Kidney tubule cell (primary cell): ENCODE measurements at places on chromosomes 6 and 20.

- no peak for DNase-seq
Observed at GRCh38 chr20:19074828-19075516, 137.5 kb upstream of the SLC24A3 start.

DNA sequence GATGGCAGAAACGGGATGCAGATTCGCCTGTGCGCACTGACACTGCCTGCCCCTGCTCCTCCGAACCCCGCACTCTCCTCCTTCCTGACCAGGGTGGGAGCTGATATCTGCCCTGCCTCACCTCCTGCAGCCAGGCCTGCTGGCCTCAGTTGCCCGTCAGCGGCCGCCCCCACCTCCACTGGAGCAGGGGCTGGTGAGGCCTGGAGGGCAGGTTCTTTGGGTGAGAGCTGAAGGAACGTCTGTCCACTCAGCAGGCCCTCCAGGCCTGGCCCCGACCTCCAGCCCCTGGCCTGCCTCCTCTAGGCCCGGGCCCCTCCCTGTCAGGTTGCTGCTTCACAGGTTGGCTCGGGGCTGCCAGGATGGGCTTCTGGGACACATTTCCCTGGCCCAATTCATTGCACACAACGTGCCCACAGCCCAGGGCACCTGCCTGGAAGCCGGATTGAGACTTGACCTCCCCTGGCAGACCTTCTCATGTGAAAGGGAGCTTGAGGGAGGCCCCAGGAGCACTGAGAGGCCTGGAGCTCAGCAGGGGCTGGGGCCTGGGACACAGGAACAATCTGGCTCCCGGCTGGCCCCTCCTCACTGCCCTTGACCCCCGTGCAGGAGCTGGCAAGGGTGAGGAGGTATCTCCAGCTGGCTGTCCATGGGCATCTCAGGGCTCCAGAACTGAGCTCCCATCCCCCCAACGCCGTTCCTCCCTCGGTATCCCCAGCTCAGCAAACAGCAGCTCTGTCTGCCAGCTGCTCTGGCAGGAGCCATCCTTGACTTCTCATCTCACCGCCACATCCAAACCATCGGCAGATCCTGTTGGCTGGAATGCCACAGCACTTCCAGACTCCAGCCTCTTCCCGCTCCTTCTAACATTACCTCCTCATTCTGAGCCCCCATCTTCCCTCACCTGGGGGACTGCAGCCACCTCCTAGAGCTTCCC is 39.5 kb downstream of the SPDEF start:
- DNase-seq: no peak

GRCh38 chr6:148535976-148536375 is 193.3 kb downstream of the SASH1 start:
- DNase-seq: no peak

DNA sequence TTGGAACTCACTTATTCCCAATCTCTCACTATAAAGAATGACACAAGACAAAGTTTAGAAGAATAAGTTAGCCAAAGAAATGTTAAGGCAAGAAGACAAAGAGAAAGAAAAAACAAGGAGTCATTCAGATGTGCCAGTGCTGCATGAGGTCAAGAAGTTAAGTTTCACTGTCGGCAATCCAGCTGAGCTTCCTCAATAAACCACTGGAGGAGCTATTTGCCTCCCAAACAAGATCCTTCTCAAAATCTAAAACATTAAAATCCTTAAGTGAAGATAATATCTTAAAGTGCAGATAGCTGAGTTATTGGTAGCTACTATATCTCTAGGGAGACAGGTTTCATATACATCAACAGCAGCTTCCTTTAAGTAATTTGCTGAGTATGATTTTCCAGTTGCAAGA is 512.3 kb downstream of the HDGFL1 start:
- DNase-seq: no peak

DNA sequence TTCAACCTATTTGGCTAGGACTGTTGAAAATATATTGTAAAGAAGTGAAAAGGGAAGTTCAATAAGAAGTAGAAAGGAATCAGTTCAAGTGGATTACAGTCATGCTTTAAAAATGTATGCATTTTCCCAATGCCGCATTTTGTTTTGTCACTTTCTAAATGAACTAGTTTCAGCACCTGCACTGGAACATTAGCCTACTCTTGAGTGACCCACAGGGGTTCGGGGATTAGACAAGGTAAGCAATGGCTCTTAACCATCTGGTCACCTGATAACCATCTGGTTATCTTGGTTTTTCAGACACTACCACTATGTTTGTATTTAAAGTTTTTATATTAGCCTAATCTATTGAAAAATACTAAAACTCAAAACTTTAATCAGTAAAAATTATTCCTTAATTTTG is 97.6 kb downstream of the CD164 start:
- DNase-seq: no peak

DNA sequence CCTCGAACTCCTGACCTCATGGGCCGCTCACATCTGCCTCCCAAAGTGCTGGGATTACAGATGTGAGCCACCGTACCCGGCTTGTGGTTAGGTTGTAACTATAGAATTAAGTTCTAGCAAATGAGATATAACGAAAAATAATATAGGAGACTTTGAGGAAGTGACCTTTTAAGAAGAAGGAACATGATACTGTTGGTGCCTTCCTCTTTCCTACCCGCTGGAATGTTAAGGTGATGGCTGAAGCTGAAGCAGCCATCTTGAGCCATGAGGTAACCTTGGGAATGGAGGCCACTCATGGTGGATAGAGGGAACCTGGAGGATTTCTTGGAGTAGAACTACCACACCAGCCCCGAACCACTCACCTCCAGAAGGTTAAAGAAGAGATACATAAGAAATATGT is 48.1 kb upstream of the MDGA1 start:
- no peak for DNase-seq

- peak; percentile 31 for DNase-seq
Observed at GRCh38 chr6:44016131-44016870, 111.0 kb downstream of the MRPL14 start.

DNA sequence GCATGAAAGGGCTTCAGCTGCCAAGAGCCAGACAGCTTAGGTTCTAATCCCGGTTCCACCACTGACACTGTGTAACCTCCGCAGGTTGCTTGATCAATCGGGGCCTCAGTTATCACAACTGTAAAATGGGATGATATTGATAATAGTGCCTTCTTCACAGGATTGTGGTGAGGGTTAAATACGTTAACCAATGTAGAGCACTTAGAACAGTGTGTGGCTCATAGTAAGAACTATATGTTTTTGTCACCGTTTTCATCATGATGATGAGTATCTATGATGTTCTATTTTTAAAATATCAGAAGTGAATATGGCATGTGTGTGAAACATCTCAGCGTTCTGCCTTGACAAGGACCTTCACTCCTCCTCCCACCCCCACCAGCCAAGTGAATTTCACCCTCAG is 10.3 kb upstream of the MAPK13 start:
- no peak for DNase-seq

- no peak for DNase-seq
Observed at GRCh38 chr20:56827763-56828162, 198.7 kb downstream of the TFAP2C start.
